ENCODE measurements at places on chromosomes 13 and 19. TPM values are rescaled to one million over a fixed set of nuclear protein-coding genes. Genes with fewer than 3 reads are reported as not detected.

- peak overlapping the region; percentile 80 for H3K27ac ChIP-seq
- no peaks in the 10 kb centered on the region for H3K27me3 ChIP-seq
- no peaks in the 10 kb centered on the region for H3K36me3 ChIP-seq
- peaks cover 87% of the 10 kb centered on the region for H3K4me1 ChIP-seq
Measured at GRCh38 chr19:46978171-46978869, 41.3 kb upstream of the NPAS1 start.

DNA sequence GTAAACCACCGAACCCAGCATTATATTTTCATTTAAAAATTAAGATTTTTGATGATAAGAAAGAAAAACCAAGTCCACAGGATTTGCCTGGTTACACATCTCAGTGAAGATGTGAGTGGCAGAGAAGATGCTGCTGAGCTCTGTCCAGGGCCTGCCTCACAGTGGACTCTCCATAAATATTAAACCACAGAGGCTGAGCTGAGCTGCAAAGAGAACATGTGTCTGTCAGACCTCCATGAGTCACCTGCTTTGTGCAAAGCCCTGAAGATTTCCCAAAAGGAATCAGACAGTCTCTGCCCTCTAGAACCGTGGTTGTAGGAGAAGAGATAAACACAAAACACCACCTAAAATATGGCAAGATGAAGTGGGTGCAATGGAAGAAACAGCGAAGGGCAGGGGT, 127.2 kb upstream of the TSC22D1 start:
- no peak overlapping the region for H3K4me3 ChIP-seq
- H3K36me3 ChIP-seq: no peaks in the 10 kb centered on the region
- H3K27ac ChIP-seq: no peak overlapping the region
- H3K27me3 ChIP-seq: no peaks in the 10 kb centered on the region
- no peaks in the 10 kb centered on the region for H3K4me1 ChIP-seq

DNA sequence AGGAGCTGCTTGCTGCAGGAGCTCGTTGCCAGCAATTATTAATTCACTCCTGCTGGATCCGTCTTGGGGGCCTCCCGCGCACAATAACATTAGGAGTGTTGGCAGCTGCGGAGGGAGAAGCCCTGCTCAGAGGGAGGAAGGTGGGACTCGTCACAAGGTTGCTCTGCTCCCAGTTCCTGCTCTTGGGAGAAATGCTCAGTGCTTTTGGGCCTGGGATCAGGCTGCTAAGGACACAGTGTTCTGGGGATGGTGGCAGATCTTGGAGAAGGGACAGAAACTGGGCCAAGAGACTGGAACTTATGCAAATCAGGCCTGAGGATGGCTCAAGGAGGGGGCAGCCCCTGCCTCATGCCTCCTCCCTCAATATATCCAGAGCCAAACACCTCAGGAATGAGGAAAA, 78.9 kb upstream of the OLFM4 start:
- H3K27ac ChIP-seq: no peak overlapping the region
- H3K4me3 ChIP-seq: no peak overlapping the region
- no peaks in the 10 kb centered on the region for H3K36me3 ChIP-seq
- H3K27me3 ChIP-seq: no peaks in the 10 kb centered on the region
- DNase-seq: no peak

DNA sequence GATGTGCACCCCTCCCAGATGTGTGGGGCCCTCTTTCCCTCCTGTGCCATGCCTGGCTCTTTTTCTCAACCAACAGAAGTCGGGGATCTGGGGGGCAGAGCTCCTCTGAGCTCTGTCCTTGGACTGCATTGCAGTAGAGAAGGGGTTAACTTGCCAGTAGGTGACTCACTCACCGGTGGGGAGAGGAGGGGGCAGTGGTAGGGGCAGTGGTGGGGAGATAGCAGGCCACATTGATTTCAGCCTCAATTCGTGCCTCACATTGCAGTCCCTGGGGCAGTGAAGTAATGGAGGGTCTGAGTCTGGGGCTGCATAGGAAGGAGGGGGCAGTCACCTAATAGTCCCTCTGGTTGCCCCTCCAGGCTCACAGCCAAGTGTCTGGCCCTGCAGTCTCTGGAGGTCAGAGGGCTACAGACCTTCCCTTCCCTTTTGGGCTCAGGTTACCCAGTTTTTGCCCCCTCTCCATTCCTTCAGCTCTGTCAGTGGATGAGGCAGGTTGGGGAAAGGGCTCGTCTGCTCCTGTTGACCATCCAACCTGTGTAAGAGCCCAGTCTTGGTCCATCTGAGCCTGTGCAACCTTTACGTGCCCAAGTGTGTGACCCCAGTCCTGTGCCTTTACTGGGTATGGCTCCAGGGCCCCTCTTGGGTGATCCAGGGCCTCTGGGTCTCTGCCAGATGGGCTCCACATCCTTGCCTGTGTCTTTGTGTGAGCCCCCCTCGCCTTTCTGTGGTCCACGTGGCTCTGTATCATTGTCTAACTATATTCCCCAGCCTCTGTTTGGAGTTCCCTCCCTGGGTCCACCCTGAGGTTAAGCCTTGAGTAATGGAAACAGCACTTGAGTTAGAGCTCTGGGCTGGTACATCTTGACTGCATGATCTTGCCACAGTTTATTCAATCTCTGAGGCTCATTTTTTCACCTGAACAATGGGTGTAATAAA, 13.0 kb downstream of the CIC start:
- no peaks in the 10 kb centered on the region for H3K27me3 ChIP-seq
- peak overlapping the region; percentile 95 for H3K27ac ChIP-seq
- peak overlapping the region; percentile 71 for H3K4me3 ChIP-seq
- DNase-seq: peak; percentile 78

GRCh38 chr19:4987692-4988370, 18.9 kb downstream of the KDM4B start:
- H3K36me3 ChIP-seq: peaks cover 8% of the 10 kb centered on the region
- H3K4me1 ChIP-seq: peaks cover 74% of the 10 kb centered on the region
- peak overlapping the region; percentile 59 for H3K27ac ChIP-seq
- no peaks in the 10 kb centered on the region for H3K27me3 ChIP-seq
- no peak overlapping the region for H3K4me3 ChIP-seq

GRCh38 chr13:48158915-48159314, 64.0 kb upstream of the MED4 start:
- peak overlapping the region; percentile 37 for H3K27ac ChIP-seq
- DNase-seq: peak; percentile 51
- no peaks in the 10 kb centered on the region for H3K36me3 ChIP-seq
- no peaks in the 10 kb centered on the region for H3K27me3 ChIP-seq

C19orf85 gene
- not detected for total RNA-seq

Data from stomach (tissue), 19 donors.